ENCODE measurements at places on chromosomes 4 and X. TPM values are rescaled to one million over a fixed set of nuclear protein-coding genes. Genes with fewer than 3 reads are reported as not detected.

Gene RNF128
- total RNA-seq = not detected

Gene TMEM31
- 0.46 TPM for total RNA-seq

DNA sequence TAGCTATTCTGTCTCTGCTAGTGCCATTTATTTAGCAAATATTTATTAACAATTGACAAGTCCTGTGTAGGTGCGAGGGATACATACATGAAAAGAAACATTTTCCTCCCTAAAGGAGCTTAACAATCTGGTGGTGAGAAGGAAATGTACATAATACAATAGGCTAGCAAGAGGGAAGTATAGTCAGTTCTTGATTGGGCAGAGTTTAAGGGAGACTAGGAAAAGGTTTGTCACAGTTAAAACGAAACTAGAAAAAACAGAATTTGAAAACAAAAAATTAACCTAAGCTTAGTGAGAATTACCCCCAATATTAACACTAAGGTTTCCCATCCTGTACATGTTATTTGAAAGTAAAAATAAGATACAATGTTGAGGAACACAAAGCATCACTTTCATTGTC lies 8.6 kb upstream of the MAML3 start:
- DNase-seq = no peak

- DNase-seq = no peak
Measured at GRCh38 chrX:145727476-145727875, 90.2 kb upstream of the SLITRK2 start.

GRCh38 chr4:26434030-26434639 lies 56.1 kb downstream of the CCKAR start:
- DNase-seq = no peak

- DNase-seq = no peak
Measured at GRCh38 chrX:154799556-154800348, 5.5 kb downstream of the MPP1 start.

DNA sequence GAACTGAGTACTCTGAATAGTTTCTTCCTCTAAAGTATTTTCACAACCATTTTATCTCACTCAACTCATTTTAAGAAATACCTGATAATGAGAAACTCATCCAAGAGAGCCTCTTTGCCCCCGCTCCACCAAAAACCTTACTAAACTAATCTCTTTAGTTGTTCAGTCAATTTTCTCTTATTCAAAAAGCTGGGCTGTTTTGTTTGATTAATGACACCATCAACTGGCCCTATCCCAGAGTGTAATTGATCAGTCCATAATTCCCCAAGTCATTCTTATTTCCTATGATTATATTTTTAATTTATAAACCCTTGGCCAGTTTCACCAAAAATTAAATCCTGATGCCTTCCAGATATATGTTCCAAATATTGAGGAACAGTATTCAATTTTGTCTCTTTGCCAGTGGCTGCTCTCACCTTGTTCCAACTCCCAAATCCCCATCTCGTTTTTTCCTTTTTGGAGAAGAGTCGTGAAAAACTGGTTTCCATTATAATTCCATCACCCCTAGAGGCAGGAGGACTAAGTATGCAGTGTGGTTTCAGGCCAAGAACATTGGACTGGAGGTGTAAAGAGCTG lies 10.4 kb downstream of the LIMCH1 start:
- no peak for DNase-seq

All from activated T-cell treated with anti-CD3 and anti-CD28 coated beads, Interleukin-2, amount 50 U/mL, for 72 hours (primary cell).